ENCODE measurements at places on chromosomes 12 and 14.
A peak's percentile ranks its signal among the peaks of the same experiment; 100 is the strongest.

- no peak for DNase-seq
Measured at GRCh38 chr12:56572288-56572687, 50.7 kb downstream of the RBMS2 start.

DNA sequence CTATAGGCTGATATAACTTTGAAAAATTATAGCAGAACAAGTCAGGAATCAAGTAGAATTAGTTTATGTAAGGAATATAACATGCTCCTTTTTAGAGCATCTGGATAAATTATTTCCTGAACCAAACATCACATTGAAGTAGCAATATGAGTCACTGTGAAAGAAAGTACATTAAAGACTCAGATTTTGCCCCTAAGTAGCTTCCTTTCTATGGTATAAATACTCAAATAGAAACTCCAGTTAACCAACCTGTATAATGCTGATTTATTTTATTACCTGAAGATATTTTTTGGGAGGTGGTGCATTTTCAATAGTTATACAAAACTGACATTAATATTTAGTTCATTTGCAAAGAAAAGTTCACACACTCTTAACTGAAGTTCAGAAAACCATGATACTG is 312.1 kb downstream of the ITPR2 start:
- DNase-seq: no peak

GRCh38 chr14:91230397-91231035 is 14.0 kb downstream of the GPR68 start:
- DNase-seq: no peak

- DNase-seq: no peak
Measured at GRCh38 chr14:89963288-89963978, 7.7 kb downstream of the TDP1 start.

DNA sequence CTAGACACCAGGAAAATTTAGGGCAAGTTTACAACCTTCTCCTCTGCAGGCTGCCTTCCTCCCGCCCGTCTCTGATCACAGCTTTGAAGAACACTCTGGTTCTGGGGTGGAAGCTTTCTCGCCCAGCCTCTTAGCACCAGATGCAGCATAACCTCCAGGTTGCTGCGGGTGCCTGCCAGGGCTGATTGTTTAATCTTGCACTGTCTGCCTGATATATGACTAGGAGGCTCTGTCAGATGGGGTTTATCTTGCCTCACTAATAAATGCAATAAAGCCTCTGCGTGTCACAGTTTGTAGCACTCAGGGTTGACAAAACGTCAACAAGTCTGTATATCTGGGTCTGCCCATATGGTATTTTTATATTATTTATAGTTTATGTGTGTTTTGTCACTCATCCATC is 388.2 kb downstream of the FUT8 start:
- DNase-seq: no peak

DNA sequence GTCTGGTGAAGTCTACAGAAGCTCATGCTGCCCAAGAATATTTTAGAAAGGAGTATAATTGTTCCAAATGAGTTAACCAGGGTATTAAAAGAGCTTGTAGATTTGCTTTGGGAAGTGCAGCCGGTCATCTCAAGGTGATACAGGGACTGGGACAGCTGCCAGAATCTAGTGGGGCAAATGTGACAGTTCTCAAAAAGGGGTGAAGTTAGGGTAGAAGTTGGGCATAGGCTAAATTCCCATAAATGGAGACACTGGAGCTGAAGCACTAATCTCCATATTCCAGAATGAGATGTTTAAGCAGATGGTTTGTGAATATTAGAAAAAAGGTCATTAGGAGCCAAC is 94.7 kb downstream of the ANO6 start:
- no peak for DNase-seq

GRCh38 chr12:34402228-34402898 is 380.1 kb downstream of the ALG10 start:
- DNase-seq: no peak

GRCh38 chr12:57368349-57369095 is 62.3 kb downstream of the R3HDM2 start:
- no peak for DNase-seq

- DNase-seq: no peak
Measured at GRCh38 chr12:102120886-102121285, 903 bp downstream of the PARPBP start.

- no peak for DNase-seq
Measured at GRCh38 chr14:89336338-89336737, 80.7 kb downstream of the FOXN3 start.

DNA sequence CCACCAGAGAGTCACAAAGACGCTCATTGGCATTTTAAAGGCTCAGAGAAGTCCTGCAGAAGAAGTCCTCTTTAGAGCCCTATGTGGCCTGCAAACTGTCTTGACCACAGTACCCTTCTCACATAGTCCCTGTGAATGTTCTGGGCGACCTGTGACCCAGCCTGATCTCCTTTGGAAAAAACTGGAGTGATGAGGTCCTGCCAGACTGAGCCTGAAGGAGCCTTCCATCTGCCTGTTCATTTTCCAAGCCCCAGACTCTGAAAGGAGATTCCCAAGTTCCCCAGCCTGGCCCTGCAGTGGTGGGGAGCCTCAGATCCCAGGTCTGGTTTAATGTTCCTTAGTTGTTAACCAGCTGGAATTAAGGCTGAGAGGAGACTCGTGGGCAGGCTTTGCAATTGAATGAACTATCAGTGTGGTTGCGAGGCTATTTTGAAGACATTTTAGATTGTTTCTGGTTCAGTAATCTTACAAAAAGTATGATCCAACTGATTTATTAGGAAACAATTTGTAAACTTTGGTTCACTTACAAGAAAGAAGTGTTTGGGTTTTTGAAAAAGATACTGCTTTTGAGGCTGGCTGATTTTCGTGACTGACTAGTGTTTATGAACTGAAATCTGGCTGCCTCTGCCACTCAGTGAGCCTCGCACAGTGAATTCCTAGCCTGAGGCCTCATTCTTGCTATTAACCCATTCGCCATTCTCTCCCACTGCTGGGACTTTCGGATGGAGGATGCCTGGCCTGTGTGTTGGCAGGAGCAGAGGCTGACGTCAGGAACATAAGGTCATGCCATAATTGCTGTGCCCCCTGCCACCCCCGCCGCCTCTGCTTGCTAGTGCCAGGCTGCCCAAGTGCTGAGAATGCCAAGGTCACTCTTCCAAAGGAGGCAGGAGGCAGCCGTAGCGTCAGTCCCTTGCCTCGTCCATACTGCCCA is 249.0 kb downstream of the CACNA1C start:
- DNase-seq: no peak

DNA sequence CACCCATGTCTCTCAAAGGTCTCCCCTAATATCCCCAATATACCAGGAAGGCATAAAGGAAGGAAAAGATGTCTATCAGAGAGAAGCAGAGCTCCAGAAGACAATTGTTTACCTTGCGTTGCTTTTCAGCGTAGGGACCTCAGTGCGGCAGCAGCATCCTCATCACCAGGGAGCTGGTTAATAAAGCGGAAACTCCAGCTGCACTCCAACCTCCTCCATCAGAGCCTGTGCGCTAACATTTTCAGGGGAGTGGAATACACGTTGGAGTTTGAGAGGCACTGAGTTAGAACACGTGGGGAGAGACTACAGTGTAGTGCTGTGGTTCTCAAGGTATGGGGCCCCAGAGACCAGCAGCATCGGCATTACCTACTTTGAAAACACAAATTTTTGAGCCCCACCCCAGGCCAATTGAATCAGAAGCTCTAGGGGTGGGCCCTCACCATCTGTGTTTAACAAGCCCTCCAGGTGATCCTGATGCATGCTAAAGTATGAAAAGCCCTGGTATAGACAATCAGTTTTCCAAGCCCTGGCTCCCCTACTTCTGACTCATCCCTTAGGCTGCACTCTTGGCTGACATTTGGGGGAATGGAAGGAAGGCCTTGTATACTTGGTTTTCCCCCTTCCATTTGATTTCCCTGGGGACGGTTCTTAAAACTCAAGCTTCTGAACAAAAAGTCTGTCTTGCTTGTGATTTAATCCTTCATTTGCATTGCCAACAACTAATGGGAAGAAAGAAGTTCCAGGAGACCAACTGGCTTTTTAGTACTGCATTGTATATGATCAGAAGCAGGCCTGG is 419.0 kb upstream of the CCDC196 start:
- no peak for DNase-seq

GRCh38 chr12:59980476-59980875 is 384.6 kb downstream of the SLC16A7 start:
- no peak for DNase-seq

DNA sequence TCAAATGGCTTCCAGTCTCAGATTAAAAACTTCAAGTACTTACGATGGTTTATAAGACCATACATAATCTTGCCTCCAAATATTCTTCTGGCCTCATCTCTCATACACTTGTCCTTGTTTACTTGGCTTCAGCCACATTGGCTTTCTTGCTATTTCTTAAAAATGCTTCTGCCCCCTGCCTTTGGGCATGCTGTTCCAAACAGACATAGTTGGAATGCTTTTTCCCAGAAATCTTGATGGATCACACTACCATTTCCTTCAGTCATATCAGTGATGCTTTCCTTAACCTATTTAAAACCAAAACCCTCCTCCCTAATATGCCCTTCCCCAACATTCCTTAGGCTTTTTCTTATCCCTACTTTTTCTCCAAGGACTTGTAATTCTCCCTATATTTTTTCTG is 74.4 kb upstream of the PAWR start:
- no peak for DNase-seq

DNA sequence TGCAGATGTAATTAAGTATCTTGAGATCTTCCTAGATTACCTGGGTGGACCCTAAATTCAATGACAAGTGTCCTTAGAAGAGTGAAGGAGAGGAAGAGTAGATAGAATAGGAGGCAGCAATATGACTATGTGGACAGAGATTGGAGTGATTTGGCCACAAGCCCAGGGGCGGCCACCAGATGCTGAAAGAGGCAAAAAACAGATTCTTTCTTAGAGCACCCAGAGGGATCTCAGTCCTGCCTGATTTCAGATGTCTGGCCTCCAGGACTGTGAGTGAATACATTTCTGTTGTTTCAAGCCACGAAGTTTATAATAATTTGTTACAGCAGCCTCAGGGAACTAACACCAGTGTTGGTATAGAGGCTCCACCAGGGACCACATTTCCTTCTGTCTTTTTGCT is 67.3 kb downstream of the DACT1 start:
- DNase-seq: no peak

- no peak for DNase-seq
Measured at GRCh38 chr14:96084796-96085195, 45.6 kb downstream of the C14orf132 start.

DNA sequence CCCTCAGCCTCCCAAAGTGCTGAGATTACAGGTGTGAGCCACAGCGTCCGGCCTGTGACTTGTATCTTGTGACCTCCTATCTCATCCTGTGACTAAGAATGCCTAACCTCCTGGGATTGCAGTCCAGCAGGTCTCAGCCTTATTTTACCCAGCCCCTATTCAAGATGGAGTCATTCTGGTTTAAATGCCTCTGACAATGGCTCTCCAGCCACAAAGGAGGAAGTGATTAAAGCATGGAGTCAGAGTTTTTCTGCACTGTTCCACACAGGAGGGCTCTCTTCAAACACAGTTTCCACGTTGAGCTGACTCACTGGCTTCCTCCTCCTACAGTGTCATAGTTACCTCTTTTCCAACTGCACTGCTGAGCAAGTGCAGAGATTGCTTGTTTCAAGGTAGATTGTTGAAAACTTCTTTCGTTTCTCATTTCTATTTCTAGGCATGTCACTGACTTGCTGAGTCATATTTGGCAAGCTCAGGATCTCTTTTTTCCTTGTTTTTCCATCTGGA is 383.8 kb downstream of the PCNX1 start:
- peak; percentile 42 for DNase-seq

- no peak for DNase-seq
Measured at GRCh38 chr12:113612076-113612728, 140.5 kb upstream of the LHX5 start.

DNA sequence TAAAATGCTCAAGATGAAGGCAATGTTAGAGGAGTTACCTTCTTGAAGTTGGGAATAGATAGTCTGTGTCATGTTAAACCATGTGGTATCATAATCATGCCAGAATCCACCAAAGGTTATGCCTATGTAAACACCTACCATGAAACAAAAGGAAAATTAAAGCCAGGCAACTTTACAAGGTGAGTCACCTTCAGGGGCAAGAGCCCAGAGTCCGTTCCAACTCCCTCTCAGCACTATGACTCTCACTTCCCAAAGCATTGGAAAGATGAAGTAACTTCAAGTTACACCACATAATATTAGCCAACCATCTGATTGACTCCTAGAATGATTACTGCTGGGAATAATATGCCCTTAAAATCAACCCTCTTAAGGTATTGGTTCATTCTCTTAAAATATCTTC is 38.5 kb downstream of the CATSPERB start:
- no peak for DNase-seq

- peak; percentile 66 for DNase-seq
Measured at GRCh38 chr12:118189741-118190191, 53.8 kb downstream of the PEBP1 start.

DNA sequence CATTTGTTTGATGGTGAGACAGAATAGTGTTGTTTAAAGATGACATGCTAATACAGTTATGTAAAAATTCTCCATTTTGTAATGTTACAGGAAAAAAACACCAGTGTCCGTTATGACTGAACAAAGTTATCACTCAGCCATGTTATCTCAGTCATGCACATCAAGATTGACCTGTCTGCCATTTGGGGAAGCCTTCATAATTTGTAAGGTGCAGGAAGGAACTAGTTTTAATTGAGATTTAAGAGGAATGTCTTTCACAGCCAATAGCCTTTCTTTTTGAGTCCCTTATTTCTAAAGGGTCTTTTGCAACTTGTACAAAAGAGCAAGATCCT is 432.2 kb downstream of the RAD51B start:
- no peak for DNase-seq

DNA sequence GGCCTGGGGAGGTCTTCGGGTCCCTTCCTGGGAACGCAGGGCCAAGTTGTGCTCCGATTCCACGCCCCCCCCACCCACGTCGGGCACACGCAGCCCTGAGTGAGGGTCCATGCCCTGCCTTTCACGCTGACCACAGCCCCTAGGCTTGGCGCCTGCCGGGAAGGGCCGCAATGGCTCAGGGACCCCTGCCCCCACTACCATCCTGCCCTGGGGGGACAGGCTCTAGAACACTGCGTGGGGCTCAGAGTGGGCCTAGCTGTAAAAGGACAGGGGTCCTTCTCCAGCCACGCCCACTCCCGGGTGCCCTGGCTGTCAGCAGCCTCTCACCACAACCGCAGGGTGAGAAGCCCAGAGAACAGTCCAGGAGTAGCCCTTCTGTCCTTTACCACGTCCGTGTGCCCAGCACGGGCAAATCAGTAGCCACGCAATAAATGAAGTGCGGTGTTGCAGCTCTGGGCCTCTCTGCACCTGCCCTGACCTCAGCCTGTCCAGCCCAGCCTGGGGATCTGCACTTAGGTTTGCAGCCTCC is 9.4 kb upstream of the GPR68 start:
- no peak for DNase-seq

DNA sequence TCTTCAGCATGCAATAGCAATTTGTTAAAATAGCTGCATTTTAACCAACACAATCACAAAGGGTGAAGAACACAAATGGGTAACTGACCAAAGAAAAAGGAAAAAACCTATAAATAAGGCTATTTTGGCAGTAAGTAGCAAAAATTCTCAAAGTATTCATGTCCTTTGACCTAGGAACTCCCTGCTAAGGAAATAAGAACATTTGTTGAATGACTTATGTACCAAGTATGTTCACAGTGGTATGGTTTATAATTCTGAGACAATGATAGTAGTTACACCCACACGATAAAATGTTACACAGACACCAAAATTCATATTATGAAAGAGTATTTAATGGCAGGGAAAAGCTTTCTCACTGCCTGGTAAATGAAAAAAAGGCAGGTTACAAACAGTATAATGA is 16.9 kb downstream of the CCDC88C start:
- DNase-seq: no peak

GRCh38 chr12:25187781-25188180 is 7.2 kb downstream of the DNAI7 start:
- no peak for DNase-seq

- no peak for DNase-seq
Measured at GRCh38 chr12:113476176-113476986, 4.7 kb upstream of the LHX5 start.

Data from head of caudate nucleus (tissue), 42 donors.